Melanocyte of skin (primary cell): ENCODE measurements at places on chromosomes 13 and 19. TPM values are rescaled to one million over a fixed set of nuclear protein-coding genes. Genes with fewer than 3 reads are reported as not detected.

S1PR2 gene
- total RNA-seq: 10.0 and 15.3 TPM in 2 replicates

SIGLEC12 gene
- not detected in 2 replicates for total RNA-seq

SHANK1 gene
- 1.5 TPM in 1 of 2 replicates, not detected in the other for total RNA-seq

CERS1 gene
- total RNA-seq: 5.9 and 12.0 TPM in 2 replicates

CCL25 gene
- total RNA-seq: not detected in 2 replicates

ZNF816 gene
- 9.1 and 10.3 TPM in 2 replicates for total RNA-seq

CEACAM3 gene
- total RNA-seq: not detected in 2 replicates

C19orf73 gene
- 0.67 and 1.4 TPM in 2 replicates for total RNA-seq

IL12RB1 gene
- total RNA-seq: 0.31 and 2.0 TPM in 2 replicates

TMEM86B gene
- total RNA-seq: 1.4 and 2.5 TPM in 2 replicates

KIR2DL4 gene
- total RNA-seq: not detected in 2 replicates

SULT2A1 gene
- not detected in 2 replicates for total RNA-seq

ZNF614 gene
- total RNA-seq: 7.2 and 10.2 TPM in 2 replicates

DAND5 gene
- total RNA-seq: not detected in 2 replicates

IGSF23 gene
- not detected in 2 replicates for total RNA-seq

GNA15 gene
- total RNA-seq: 2.1 TPM in 1 of 2 replicates, not detected in the other

CD320 gene
- 47.0 and 49.5 TPM in 2 replicates for total RNA-seq

MBD3L2 gene
- not detected in 2 replicates for total RNA-seq

CDC42EP5 gene
- 8.6 and 21.1 TPM in 2 replicates for total RNA-seq

ZNF229 gene
- total RNA-seq: 5.5 and 13.8 TPM in 2 replicates

ZNF556 gene
- total RNA-seq: not detected in 2 replicates

TUBA3C gene
- not detected in 2 replicates for total RNA-seq

TIMM50 gene
- 115 and 134 TPM in 2 replicates for total RNA-seq

SMIM24 gene
- not detected in 2 replicates for total RNA-seq

ZNF383 gene
- total RNA-seq: 4.2 and 4.7 TPM in 2 replicates

IFNL1 gene
- total RNA-seq: not detected in 2 replicates

WDR87 gene
- not detected in 2 replicates for total RNA-seq

CGB1 gene
- not detected in 2 replicates for total RNA-seq

NLRP5 gene
- total RNA-seq: not detected in 2 replicates

C1QTNF9 gene
- not detected in 2 replicates for total RNA-seq

KASH5 gene
- total RNA-seq: not detected in 2 replicates

GPR18 gene
- total RNA-seq: 0.69 TPM in 1 of 2 replicates, not detected in the other

SLC15A1 gene
- not detected in 2 replicates for total RNA-seq

TMEM272 gene
- total RNA-seq: 0.36 TPM in 1 of 2 replicates, not detected in the other

ELF1 gene
- 84.0 and 91.5 TPM in 2 replicates for total RNA-seq

SIGLEC9 gene
- not detected in 2 replicates for total RNA-seq

NBEA gene
- total RNA-seq: 0.34 and 1.1 TPM in 2 replicates

ZNF579 gene
- total RNA-seq: 5.2 and 7.0 TPM in 2 replicates

SERP2 gene
- 4.2 and 5.0 TPM in 2 replicates for total RNA-seq

LRRC63 gene
- total RNA-seq: 0.77 and 1.00 TPM in 2 replicates

OVOL3 gene
- not detected in 2 replicates for total RNA-seq

GNG8 gene
- total RNA-seq: not detected in 2 replicates

TTC9B gene
- total RNA-seq: not detected in 2 replicates

RPL36 gene
- 259 and 301 TPM in 2 replicates for total RNA-seq

ANGPTL8 gene
- not detected in 2 replicates for total RNA-seq

NTF4 gene
- total RNA-seq: not detected in 2 replicates

TNFSF11 gene
- total RNA-seq: under 0.01 and 2.1 TPM in 2 replicates

WDR88 gene
- not detected in 2 replicates for total RNA-seq

STXBP2 gene
- 26.8 and 37.3 TPM in 2 replicates for total RNA-seq

MUC16 gene
- not detected in 2 replicates for total RNA-seq

MATK gene
- total RNA-seq: 1.00 and 1.7 TPM in 2 replicates

MYO9B gene
- total RNA-seq: 92.5 and 116 TPM in 2 replicates

FPR1 gene
- total RNA-seq: 0.34 TPM in 1 of 2 replicates, not detected in the other

FSD1 gene
- 0.69 and 2.2 TPM in 2 replicates for total RNA-seq

OR7A5 gene
- 0.73 and 3.1 TPM in 2 replicates for total RNA-seq

PTGIR gene
- total RNA-seq: not detected in 2 replicates

KLK4 gene
- total RNA-seq: not detected in 2 replicates

ATP4A gene
- under 0.01 TPM in 1 of 2 replicates, not detected in the other for total RNA-seq
